ENCODE measurements at places on chromosomes 13 and 19. TPM values are rescaled to one million over a fixed set of nuclear protein-coding genes. Genes with fewer than 3 reads are reported as not detected.
A peak's percentile ranks its signal among the peaks of the same experiment; 100 is the strongest.

GRCh38 chr13:98265692-98266551, 88.9 kb upstream of the RNF113B start:
- no peak overlapping the region for H3K4me3 ChIP-seq
- no peaks in the 10 kb centered on the region for H3K27me3 ChIP-seq
- H3K4me1 ChIP-seq, result no peaks in the 10 kb centered on the region
- DNase-seq, result no peak

The GFY gene
- not detected for total RNA-seq

GRCh38 chr19:38375098-38375493, 725 bp downstream of the PSMD8 start:
- no peak for DNase-seq
- peak overlapping the region; percentile 85 for H3K27ac ChIP-seq
- H3K36me3 ChIP-seq, result peaks cover 35% of the 10 kb centered on the region
- peaks cover 19% of the 10 kb centered on the region for H3K4me1 ChIP-seq
- no peaks in the 10 kb centered on the region for H3K27me3 ChIP-seq
- H3K4me3 ChIP-seq, result peak overlapping the region; percentile 79

DNA sequence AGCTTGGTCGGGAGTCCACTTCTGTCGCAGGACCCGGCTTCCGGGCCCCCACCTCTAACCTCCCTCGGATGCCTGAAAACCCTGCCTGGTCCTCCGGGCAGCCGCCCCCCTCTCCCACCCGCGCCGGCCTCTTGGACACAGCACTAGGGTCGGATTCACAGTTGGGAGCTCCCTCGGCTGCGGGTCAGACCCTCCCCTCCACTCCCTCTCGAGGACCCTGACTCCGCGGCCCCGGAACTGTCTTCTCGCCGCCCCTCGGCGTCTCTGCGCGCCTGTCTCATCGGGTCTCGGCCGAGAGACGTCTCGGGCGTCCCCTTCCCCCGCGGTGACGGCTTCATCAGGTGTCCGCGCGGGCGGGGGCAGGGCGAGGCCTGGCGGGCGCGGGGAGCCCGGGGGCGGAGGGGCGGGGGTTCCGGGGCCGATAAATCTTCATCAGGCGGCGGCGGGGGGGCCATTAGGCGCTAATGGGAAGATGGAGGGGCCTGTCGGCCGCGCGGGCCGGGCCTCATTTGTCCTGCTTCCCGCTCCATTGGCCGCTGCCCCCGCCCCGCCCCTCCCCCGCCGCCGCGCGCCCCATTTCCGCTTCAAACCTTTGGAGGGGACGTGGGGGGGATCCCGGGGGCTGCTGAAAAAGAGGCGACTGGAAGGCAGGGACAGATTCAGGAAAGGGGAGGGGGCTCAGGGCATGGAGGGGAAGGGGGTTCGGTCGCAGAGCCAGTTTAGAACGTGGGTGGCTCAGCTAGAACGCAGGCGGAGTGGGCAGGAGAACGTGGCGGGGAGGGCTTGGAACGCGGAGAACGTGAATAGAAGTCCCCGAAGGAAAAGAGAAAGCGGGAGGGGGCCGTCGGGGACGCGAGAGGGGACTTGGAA, 11.8 kb upstream of the ERFL start:
- no peaks in the 10 kb centered on the region for H3K4me1 ChIP-seq
- H3K4me3 ChIP-seq, result peak overlapping the region; percentile 58
- H3K36me3 ChIP-seq, result no peaks in the 10 kb centered on the region

DNA sequence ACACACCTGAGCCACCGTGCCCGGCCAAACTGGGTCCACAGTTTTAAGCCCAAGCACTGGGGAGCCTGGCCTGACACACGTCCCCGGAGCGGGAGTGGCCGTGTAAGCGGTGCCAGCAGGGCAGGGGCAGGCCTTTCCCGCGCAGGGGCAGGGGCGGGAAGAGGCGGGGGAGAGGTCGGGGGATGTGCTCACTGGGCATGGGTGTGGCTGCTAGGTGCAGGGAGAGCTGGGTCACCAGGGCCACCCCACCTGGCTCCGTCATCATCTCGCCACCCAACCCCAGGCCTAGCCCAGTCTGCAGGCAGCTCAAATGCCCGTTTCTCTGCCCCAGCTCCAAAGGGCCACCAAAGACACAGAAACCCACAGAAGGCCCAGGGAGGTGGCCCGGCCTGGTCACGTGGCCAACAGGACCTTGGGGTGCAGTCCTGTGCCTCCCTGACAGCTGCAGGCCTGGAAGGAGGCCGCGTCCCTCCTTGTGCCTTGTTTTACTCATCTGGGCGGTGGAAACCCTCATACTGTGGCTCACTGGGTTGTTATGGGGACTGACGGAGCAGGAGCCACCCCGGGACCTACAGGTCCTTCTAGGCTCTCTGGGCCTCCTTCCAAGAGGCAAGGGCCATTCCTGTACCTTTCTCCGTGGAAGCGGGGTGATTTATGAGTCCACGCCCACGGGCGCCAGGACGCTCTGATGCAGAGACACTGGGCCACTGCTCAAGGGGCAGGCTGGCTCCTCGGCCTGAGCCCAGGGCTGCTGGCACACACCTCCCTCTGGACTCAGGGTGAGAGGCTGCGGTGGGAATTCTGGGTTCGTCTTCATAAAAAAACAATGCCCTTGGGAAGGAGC, 27.7 kb downstream of the MAP2K2 start:
- H3K27ac ChIP-seq, result peak overlapping the region; percentile 43
- H3K27me3 ChIP-seq, result no peaks in the 10 kb centered on the region
- no peak overlapping the region for H3K4me3 ChIP-seq

GRCh38 chr13:36706755-36707154, 32.9 kb downstream of the SERTM1 start:
- no peaks in the 10 kb centered on the region for H3K4me1 ChIP-seq
- no peak overlapping the region for H3K27ac ChIP-seq
- no peaks in the 10 kb centered on the region for H3K36me3 ChIP-seq
- no peak overlapping the region for H3K4me3 ChIP-seq

The GPI gene
- total RNA-seq, result 191 TPM

- no peak overlapping the region for H3K27ac ChIP-seq
- DNase-seq, result no peak
- no peak overlapping the region for H3K4me3 ChIP-seq
- no peaks in the 10 kb centered on the region for H3K4me1 ChIP-seq
- no peaks in the 10 kb centered on the region for H3K27me3 ChIP-seq
Observed at GRCh38 chr19:32800754-32801153, 68.8 kb downstream of the SLC7A9 start.

The LRRC25 gene
- 2.5 TPM for total RNA-seq

DNA sequence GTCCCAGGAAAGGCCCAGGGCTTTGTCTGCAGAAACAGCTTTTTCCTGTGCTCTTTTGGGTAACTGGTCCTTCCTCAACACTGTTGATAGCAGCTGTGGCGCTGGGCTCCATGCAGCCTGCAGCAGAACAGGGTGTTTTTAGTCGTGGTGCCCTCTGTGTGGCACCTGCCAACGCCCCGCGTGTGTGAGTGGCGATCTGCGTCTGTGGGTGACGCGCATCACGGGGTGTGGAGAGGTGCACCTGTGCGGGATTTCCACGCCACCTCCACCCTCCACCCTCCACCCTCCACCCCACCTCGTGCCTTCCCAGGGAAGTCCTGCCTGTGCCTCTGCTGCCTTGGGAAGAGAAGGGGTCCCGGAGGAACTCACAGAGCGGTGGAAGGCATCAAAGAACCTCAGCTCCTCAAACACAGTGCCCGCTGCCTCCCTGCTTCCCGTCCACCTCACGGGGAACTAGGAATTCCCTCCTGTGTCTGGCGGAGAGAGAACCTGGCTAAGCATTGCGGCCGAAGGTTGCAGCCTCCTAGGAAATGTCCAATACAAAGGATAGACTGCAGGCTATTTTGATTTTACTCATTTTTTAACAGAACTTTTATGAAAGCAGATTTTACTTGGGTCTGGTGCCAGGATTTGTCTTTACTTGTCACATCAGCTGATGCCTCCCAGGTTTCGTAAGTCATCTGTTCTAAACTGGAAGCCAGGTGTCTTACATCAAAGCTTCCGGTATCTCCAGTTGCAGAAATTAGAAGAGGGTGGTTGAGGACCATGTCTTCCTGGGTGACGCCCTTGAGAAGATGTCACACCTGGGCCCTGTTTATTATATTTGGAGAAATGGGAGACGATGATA, 84.0 kb downstream of the ATP11A start:
- H3K27me3 ChIP-seq, result no peaks in the 10 kb centered on the region
- H3K36me3 ChIP-seq, result no peaks in the 10 kb centered on the region
- peaks cover 7% of the 10 kb centered on the region for H3K4me1 ChIP-seq
- H3K27ac ChIP-seq, result no peak overlapping the region
- DNase-seq, result no peak

GRCh38 chr13:45325806-45326205, 15.2 kb downstream of the TPT1 start:
- H3K27me3 ChIP-seq, result no peaks in the 10 kb centered on the region
- H3K27ac ChIP-seq, result no peak overlapping the region
- H3K4me1 ChIP-seq, result no peaks in the 10 kb centered on the region
- no peaks in the 10 kb centered on the region for H3K36me3 ChIP-seq
- H3K4me3 ChIP-seq, result no peak overlapping the region

DNA sequence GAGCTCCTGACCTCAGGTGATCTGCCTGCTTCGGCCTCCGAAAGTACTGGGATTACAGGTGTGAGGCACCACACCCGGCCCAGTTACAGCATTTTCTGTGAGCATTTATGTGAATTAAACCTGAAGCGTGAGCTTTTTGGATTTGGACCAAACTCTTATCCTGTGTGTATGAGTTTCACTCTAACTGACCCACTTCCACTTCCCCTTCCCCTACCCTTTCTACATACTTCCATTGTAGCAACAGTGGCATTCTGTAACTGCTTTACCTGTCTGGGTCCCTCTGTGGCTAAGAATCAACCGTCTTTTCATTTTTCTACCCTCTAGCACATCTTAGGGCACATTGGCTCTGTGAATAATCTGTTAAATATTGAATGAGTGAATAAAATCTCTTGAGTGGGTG, 16.2 kb downstream of the FRY start:
- H3K36me3 ChIP-seq, result no peaks in the 10 kb centered on the region
- H3K4me1 ChIP-seq, result no peaks in the 10 kb centered on the region
- no peaks in the 10 kb centered on the region for H3K27me3 ChIP-seq

GRCh38 chr19:2702170-2703076, at the start of gene GNG7:
TSS of gene GNG7 (minus strand) at chr19:2702694. CDS start at chr19:2520688, 182,006 bp downstream.
- no peaks in the 10 kb centered on the region for H3K36me3 ChIP-seq
- H3K27me3 ChIP-seq, result no peaks in the 10 kb centered on the region
- H3K4me1 ChIP-seq, result peaks cover 10% of the 10 kb centered on the region
- H3K27ac ChIP-seq, result peak within 1 kb of the TSS; percentile 23

The ZNF507 gene
- total RNA-seq, result 43.7 TPM

The CALR3 gene
- total RNA-seq, result not detected

The SULT2B1 gene
- total RNA-seq, result 4.0 TPM

DNA sequence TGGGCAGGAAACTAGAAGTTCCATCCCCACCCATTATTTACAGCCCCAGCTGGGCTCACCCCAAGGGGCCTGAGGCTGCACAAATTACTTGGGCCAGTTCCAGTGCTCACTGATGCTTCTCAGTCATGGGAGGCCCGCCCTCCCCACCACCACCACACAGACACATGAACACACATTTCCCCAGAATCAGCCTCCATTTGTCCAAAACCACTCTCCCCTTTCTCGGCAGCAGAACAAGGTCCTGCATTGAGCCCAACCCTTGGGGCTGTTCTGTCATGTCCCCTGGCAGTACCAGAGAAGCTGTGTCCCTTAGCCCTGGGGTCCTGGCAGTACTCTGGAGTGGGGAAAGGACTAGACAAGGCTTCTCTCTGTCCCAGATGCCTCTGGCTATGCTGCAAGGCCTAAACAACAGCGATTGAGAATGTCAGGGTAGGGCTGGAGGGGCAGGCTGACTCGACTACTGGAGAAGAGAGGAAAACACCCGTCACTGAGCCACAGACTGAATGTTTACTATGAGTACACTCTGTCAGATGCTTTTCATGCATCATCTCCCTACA, 21.8 kb downstream of the SAMD4B start:
- peak; percentile 22 for DNase-seq
- peak overlapping the region; percentile 48 for H3K27ac ChIP-seq

- DNase-seq, result peak; percentile 62
- H3K4me1 ChIP-seq, result no peaks in the 10 kb centered on the region
- H3K4me3 ChIP-seq, result no peak overlapping the region
- H3K27ac ChIP-seq, result peak overlapping the region; percentile 49
- no peaks in the 10 kb centered on the region for H3K27me3 ChIP-seq
Observed at GRCh38 chr19:44796701-44797115, 12.2 kb upstream of the BCAM start.

- no peaks in the 10 kb centered on the region for H3K27me3 ChIP-seq
- no peaks in the 10 kb centered on the region for H3K36me3 ChIP-seq
- no peak overlapping the region for H3K27ac ChIP-seq
- no peak for DNase-seq
- H3K4me1 ChIP-seq, result no peaks in the 10 kb centered on the region
Observed at GRCh38 chr13:106038752-106039151, 496.7 kb downstream of the EFNB2 start.

The ZNF835 gene
- total RNA-seq, result 1.7 TPM

All from Peyer's patch (tissue), 4 donors.